Fibroblast of skin of left biceps (primary cell): ENCODE measurements at places on chromosomes 3 and 15.

- no peak for DNase-seq
These were observed 40.1 kb downstream of the GASK1A start for GRCh38 chr3:43019006-43019809.

DNA sequence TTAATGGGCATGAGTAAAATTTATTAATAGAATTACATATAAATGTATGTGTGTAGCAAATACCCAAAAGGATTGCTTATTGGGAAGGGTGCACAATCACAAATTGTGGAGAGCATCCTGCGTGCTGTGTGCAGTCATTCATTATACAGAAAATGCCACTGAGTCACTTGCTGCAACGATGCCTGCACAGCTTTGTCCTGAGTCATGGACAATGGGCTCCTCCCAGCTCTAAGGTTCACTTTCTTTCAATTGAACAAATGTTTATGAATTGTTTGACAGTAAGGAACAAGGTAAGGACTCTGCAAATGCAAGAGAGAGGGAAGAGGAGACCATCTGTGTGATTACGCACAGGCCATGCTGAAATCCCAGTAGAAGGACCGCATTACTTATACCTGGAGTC is 18.7 kb downstream of the CFAP161 start:
- no peak for DNase-seq

DNA sequence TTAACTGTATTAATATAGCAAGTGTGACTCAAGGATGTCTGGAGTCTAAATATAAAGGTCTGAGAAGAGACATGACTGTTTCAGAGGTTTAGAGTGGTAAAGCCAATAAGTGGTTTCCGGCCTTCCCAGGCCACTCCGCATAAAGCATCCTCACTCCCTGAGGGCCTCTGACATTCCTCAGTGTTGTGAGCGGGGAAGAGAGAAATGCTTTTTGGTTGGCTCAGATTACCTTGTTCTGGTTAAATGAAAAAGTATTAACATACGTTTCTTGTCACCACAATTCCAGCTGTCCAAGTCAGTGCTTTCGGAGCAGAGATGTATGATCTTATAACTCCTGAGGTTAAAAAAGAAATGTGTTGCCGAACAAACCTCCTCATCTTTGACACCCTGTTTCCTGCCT is 103.8 kb downstream of the RBMS3 start:
- DNase-seq: peak; percentile 92

- no peak for DNase-seq
These were observed 4.8 kb downstream of the CHSY1 start for GRCh38 chr15:101246824-101247745.

DNA sequence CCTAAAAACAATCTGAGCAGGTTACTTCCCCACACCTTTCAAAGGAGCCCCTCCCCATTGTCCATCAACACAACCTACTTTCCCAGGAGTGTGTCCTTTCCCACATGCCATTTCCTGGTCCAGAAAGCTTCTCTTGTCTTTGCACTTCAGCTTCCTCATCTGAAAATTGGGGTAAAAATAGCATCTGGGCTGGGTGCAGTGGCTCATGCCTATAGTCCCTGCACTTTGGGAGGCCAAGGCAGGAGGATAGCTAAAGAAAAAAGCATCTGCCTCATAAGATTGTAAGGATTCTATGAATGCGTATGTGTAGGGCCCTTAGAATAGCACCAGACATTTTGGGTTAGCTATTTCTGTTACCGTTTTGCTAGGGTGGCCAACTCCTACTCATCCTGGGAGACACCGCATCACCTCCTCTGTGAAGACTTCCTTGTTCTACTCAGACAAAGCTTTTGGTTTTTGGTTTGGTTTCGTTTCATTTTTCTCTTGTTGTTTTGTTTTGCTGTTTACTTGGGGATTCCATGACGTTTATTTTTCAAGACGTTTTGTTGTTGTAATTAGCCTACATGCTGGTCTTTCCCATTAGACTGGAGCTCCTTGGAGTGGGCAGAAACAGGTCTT is 224.4 kb upstream of the TLE3 start:
- DNase-seq: no peak

DNA sequence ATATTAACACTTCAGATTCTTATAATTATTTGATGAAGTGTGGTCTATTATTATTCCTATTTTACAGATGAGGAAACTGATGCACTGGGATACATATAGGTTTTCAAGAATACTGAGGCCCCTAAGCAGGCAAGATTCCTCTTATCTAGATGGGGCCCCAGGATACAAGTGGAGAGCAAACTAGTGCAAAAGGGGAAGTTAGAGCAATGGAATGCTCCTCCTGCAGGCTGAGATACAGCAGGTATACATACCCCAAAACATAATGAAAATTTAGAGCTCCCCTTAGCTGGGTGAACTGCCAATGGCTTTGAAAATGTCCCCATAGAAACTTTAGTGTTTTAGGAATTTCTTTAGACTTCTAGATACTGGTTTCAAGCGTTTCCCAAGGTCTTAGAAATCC is 247.1 kb downstream of the CHST2 start:
- no peak for DNase-seq

- no peak for DNase-seq
These were observed 84.3 kb downstream of the TTBK2 start for GRCh38 chr15:42836251-42836650.

DNA sequence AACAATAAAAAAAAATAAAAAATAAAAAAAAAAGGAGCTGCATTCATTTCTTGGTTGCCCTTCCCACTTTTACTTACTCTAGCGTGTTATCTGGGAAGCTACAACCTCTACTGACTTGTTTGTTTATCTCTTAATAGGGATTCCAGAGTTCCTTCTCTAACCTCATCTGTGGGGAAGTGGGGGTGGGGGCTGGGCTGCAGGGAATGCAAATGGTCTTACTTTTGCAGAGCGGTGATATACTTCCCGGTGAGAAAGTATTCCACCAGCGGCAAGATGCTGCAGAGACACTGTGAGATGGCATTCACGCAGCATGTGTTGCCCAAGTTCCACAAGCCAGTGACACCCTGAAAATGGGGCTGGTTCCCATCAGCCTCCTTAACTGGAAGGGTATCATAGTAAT is 2.1 kb downstream of the USP50 start:
- no peak for DNase-seq

GRCh38 chr3:149299938-149300801 is 33.3 kb downstream of the TM4SF18 start:
- peak; percentile 57 for DNase-seq

- no peak for DNase-seq
These were observed 40.8 kb downstream of the MRAS start for GRCh38 chr3:138389144-138389601.

- DNase-seq: no peak
These were observed 311.1 kb downstream of the ZPLD1 start for GRCh38 chr3:102745881-102746280.

- no peak for DNase-seq
These were observed 97.7 kb downstream of the RPL39L start for GRCh38 chr3:187041362-187042307.

GRCh38 chr3:158005391-158006100 is 100.7 kb downstream of the SHOX2 start:
- DNase-seq: no peak

DNA sequence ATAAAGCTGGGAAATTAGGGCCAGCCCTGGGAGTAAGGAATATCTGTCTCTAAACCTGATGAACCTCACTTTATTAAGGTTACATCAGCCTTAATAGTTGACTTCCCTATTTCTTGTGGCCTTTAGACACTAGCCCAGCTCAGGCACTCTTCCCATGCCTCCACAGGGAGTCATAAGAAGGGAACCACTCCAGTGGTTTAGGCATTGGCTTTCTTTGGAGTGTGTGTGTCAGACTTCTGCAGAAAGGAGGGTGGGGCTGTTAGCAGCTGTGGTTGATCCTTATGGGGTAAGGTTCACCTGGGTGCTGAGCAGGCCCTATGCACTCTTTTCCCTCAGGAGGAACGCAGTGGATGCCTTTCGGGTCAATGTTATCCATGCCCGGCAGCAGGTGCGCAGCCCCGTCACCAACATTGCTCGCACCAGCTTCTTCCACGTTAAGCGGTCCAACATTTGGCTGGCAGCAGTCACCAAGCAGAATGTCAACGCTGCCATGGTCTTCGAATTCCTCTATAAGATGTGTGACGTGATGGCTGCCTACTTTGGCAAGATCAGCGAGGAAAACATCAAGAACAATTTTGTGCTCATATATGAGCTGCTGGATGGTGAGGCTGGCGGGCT is 4.0 kb downstream of the AP2M1 start:
- no peak for DNase-seq

- DNase-seq: no peak
These were observed 379.6 kb upstream of the ATP11B start for GRCh38 chr3:182413682-182414081.

DNA sequence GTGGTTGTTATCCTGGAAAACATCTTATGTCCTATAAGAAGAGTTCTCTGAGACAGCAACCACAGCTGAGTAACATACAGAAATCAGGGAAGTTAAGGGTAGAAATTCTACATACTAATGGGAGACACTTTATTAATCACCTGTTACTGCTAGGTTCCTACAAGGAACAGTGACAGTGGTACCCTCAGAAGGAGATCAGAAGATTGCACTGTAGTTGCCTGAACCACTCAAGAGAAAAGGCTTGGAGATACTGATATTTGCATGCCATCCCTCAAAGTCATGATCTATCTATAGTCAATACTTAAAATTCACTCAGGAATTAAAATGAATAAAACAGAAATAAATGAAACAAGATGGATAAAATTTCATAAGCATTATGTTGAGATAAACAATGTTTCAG is 136.0 kb downstream of the LMLN start:
- DNase-seq: no peak

- DNase-seq: no peak
These were observed 11.0 kb upstream of the PIK3CB start for GRCh38 chr3:138845771-138846173.

GRCh38 chr3:55534876-55535275 is 47.8 kb upstream of the WNT5A start:
- no peak for DNase-seq

GRCh38 chr3:180693656-180694055 is 14.4 kb upstream of the CCDC39 start:
- DNase-seq: no peak

- no peak for DNase-seq
These were observed 150.3 kb downstream of the SLC9A9 start for GRCh38 chr3:143697975-143698374.

DNA sequence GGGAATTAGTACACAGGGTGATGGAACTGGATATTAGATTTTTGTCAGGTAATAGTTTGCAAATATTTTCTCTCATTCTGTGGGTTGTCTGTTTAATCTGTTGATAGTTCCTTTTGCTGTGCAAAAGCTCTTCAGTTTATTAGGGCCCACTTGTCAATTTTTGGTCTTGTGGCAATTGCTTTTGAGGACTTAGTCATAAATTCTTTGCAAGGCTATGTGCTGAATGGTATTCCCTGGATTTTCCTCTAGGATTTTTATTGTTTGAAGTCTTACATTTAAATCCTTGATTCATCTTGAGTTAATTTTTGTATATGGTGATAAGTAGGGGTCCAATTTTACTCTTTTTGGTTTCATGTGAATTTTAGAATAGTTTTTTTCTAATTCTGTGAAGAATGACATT is 111.3 kb downstream of the ARRDC4 start:
- no peak for DNase-seq

DNA sequence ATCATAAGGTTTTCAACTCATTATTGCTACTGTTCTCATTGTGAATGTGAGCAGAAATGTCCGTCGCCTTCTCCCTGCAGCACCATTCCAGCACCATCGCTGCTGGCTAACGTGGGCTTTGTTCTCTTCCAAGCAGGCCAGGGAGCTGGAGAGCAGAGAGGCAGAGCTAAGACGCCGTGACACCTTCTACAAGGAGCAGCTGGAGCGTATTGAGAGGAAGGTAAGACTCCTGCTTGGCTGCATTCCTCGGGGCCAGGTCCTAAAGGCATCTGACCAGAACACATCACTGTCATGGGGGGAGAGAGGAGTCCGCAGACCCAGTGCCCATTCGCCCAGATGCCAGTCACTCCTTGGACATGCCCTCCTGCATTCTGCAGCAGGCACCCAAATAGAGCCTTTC is 130.4 kb upstream of the PLXNA1 start:
- DNase-seq: no peak

GRCh38 chr3:79887213-79887612 is 119.4 kb upstream of the ROBO1 start:
- DNase-seq: no peak
